ENCODE measurements at places on chromosomes 4 and X. TPM values are rescaled to one million over a fixed set of nuclear protein-coding genes. Genes with fewer than 3 reads are reported as not detected.
A peak's percentile ranks its signal among the peaks of the same experiment; 100 is the strongest.

GRCh38 chr4:168540086-168540485, 43.2 kb downstream of the PALLD start:
- H3K36me3 ChIP-seq: no peaks in the 10 kb centered on the region
- H3K4me1 ChIP-seq: peaks cover 52% of the 10 kb centered on the region
- H3K4me3 ChIP-seq: no peak overlapping the region
- peak overlapping the region; percentile 84 for H3K27ac ChIP-seq
- no peaks in the 10 kb centered on the region for H3K27me3 ChIP-seq

DNA sequence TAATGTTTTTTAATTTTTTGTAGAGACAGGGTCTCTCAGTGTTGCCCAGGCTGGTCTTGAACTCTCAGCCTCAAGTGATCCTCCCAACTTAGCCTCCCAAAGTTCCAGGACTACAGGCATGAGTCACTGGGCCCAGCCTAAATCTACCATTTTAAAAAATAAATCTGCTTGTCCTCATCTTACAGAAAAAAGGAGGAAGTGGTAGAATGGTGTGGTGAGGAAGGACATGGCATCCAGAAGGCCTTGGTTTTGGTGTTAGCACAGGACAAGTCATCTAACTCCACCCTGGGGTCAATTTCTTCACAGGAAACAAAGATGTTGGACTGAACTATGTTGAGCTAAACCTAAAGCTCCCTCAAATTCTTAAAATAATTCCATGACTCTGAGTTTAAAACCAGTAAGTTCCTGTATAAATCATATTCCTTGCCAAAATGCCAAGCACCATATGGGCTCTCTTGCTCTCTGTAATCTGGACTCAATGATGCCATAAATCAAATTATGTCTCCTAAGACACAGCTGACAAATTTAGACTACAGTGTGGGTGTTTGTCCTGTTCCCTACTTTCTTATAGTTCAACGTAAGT, 253.9 kb upstream of the NOCT start:
- DNase-seq: no peak
- no peak overlapping the region for H3K4me3 ChIP-seq
- H3K27ac ChIP-seq: no peak overlapping the region
- no peaks in the 10 kb centered on the region for H3K27me3 ChIP-seq
- H3K36me3 ChIP-seq: no peaks in the 10 kb centered on the region

DNA sequence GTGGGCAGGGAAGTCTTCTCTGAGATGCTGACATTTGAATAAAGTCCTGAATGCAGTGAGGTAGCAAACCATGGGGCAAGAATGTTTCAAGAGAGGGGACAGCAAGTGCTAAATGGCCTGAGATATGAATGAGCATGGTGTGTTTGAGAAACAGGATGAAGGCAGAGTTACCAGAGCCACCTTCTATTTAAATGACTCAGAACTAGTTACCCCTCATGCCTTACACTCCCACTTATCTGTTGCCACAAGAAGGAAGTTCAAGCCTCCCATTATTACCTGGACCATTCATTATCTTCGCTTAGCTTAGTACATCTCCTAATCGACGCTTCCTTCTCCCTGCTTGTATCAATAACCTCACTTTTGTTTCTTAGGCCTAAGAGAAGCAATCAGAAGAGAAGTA, 67.7 kb upstream of the STARD8 start:
- no peaks in the 10 kb centered on the region for H3K4me1 ChIP-seq
- H3K36me3 ChIP-seq: no peaks in the 10 kb centered on the region
- no peak for DNase-seq
- H3K27ac ChIP-seq: no peak overlapping the region
- H3K4me3 ChIP-seq: no peak overlapping the region
- no peaks in the 10 kb centered on the region for H3K27me3 ChIP-seq

GRCh38 chrX:24676403-24677024, 17.2 kb upstream of the POLA1 start:
- H3K27me3 ChIP-seq: peaks cover 13% of the 10 kb centered on the region
- H3K27ac ChIP-seq: no peak overlapping the region
- H3K4me1 ChIP-seq: no peaks in the 10 kb centered on the region
- peak; percentile 30 for DNase-seq
- no peak overlapping the region for H3K4me3 ChIP-seq

DNA sequence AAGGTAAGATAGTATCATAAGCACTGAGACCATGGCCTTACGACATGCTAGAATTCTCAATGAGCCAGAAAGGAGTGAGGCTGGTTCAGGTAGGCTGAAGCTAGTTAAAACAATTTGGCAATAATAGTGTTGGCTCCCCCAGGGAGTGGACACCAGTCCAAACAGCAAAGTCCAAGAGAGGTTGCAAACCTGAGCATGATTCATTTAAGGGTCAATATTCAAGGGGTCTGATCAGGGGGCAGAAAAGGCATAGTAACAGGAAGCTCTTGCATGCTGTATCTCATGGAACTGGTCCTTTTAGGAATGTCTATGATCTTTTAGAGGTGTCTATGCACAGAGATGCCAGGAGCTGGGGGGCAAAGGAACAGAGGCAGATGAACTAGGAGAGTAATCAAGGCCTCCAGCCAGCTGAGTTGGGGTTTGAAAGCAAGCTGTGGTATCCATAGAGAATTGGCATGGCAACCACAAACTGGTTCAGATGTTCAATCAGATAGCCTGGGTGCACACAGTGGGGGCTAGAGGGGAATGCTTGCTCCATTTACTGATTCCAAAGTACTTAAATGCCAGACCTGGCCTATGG, 5.1 kb downstream of the GJB1 start:
- no peaks in the 10 kb centered on the region for H3K27me3 ChIP-seq
- no peak for DNase-seq

GRCh38 chr4:78166622-78167021, 109.5 kb downstream of the FRAS1 start:
- no peak overlapping the region for H3K27ac ChIP-seq
- no peak overlapping the region for H3K4me3 ChIP-seq
- no peaks in the 10 kb centered on the region for H3K27me3 ChIP-seq

DNA sequence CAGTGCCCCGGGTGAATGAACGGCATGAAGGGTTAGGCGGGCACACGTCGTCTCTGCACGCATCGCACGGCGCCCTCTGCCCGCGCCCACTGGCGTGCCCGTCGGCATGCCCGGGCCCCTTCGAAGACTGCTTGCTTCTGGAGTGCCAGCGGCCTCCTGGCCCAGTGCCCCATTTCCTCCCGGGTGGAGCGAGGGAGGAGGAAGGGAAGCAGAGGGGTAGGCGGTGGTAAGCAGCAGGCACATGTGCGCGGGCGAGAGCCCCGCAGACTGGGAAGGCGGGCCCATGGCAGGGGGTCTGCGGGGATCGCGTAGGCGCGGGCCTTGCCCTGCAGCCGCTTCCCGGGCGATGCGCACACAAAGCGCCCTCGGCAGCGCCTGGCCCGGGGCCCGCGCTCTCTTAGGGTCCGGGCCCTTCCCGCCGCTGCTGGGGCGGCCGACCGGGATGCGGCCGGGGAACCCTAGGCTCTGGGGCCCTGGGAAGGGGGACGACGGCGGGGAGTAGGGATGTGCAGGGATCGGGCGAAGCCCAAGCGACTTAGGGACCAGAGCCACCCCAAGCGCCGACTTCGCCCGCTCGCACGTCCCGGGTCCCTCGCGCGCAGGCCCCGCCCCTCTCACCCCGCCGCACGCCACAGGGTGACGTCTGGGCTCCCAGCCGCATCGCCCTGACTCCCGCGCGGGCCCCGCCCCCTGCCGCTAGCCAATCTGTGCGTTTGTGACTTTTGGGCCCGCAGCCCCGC, 866 bp upstream of the EMD start:
- H3K4me1 ChIP-seq: peaks cover 24% of the 10 kb centered on the region
- peak overlapping the region; percentile 82 for H3K27ac ChIP-seq
- H3K4me3 ChIP-seq: peak overlapping the region; percentile 65
- H3K36me3 ChIP-seq: no peaks in the 10 kb centered on the region
- peak; percentile 45 for DNase-seq
- H3K27me3 ChIP-seq: no peaks in the 10 kb centered on the region

DNA sequence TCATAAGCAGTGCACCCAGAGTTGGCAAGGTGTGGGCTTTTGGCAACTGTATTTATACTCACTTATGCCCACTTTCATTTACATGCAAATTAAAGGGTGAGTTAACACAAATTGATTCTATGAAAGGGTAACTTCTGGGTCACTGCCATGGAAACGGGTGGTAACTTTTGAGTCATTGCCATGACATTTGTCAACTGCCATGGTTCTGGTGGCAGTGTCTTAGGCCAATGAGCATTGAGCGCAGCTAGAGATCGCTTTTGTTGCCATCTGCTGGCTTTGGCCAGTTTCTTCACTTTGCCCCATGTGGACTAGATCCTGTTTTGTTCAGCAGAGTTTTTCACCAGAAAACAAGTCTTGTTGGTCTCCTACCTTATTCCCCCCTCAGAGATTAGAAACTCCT, 170.8 kb upstream of the NUDT6 start:
- no peaks in the 10 kb centered on the region for H3K27me3 ChIP-seq
- H3K36me3 ChIP-seq: peaks cover 7% of the 10 kb centered on the region
- H3K4me3 ChIP-seq: no peak overlapping the region

GRCh38 chr4:99334880-99335279, 13.7 kb upstream of the ADH1B start:
- peaks cover 18% of the 10 kb centered on the region for H3K27me3 ChIP-seq
- no peaks in the 10 kb centered on the region for H3K4me1 ChIP-seq
- no peak overlapping the region for H3K27ac ChIP-seq
- H3K4me3 ChIP-seq: no peak overlapping the region
- no peak for DNase-seq
- no peaks in the 10 kb centered on the region for H3K36me3 ChIP-seq

- H3K36me3 ChIP-seq: peaks cover 58% of the 10 kb centered on the region
- H3K27me3 ChIP-seq: no peaks in the 10 kb centered on the region
- no peak for DNase-seq
- no peak overlapping the region for H3K27ac ChIP-seq
Measured at GRCh38 chr4:158714937-158715336, 8.3 kb downstream of the PPID start.

DNA sequence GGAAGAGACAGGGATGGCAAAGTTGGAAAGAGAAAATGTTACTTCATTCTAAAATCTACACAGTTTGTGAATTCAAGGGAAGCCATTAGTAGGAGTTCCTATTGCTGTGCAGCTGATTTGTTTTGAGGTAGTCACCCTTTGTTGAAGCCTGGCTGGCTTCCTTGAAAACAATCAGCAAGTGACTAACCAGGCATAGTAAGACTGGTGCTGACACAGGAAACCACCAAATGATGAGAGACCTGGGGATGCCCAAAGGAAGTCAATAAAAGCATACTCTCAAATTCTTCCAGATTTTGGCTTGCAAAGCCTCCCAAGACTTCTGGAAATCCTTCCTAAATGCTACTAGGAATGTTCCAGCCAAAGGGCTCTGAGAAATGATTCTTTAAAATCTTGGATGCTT, 23.9 kb upstream of the PRDM8 start:
- peaks cover 18% of the 10 kb centered on the region for H3K4me1 ChIP-seq
- H3K4me3 ChIP-seq: no peak overlapping the region
- H3K27me3 ChIP-seq: no peaks in the 10 kb centered on the region
- H3K27ac ChIP-seq: peak overlapping the region; percentile 64
- peak; percentile 74 for DNase-seq
- no peaks in the 10 kb centered on the region for H3K36me3 ChIP-seq

- no peaks in the 10 kb centered on the region for H3K36me3 ChIP-seq
- H3K27ac ChIP-seq: no peak overlapping the region
- DNase-seq: no peak
- peak overlapping the region; percentile 71 for H3K4me3 ChIP-seq
Measured at GRCh38 chr4:54101190-54102041, 1.5 kb downstream of the GSX2 start.

GRCh38 chrX:23334521-23334847, 165 bp upstream of the PTCHD1 start:
- H3K27me3 ChIP-seq: peaks cover 84% of the 10 kb centered on the region
- H3K36me3 ChIP-seq: no peaks in the 10 kb centered on the region
- H3K27ac ChIP-seq: no peak overlapping the region

DNA sequence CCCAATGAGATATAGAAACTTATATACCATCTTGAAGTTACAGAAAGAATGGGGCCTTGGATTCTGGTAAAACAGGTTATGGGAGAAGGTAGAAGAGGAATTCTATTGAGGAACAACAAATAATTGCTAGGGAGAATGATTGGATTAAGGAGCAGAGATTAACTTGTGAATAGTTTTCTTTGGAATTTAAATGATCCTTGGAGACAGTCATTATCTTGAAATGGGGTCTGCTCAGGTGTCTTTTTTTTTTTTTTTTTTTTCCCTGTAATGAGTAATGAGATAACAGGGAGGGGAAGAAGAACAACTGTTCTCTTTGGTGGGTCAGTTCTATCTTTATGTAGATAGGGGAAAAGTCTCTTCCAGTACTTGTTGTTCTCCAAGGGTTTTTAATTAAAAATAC, 1406.0 kb downstream of the RPA4 start:
- H3K27ac ChIP-seq: no peak overlapping the region
- no peaks in the 10 kb centered on the region for H3K4me1 ChIP-seq
- H3K27me3 ChIP-seq: no peaks in the 10 kb centered on the region
- H3K4me3 ChIP-seq: no peak overlapping the region
- H3K36me3 ChIP-seq: no peaks in the 10 kb centered on the region

GRCh38 chr4:154292589-154292988, 199.0 kb downstream of the DCHS2 start:
- H3K4me3 ChIP-seq: no peak overlapping the region
- no peaks in the 10 kb centered on the region for H3K36me3 ChIP-seq
- no peaks in the 10 kb centered on the region for H3K4me1 ChIP-seq

GRCh38 chr4:174856926-174857800, 28.1 kb upstream of the GLRA3 start:
- no peak for DNase-seq
- no peak overlapping the region for H3K27ac ChIP-seq
- no peaks in the 10 kb centered on the region for H3K27me3 ChIP-seq

- no peaks in the 10 kb centered on the region for H3K36me3 ChIP-seq
- H3K27me3 ChIP-seq: no peaks in the 10 kb centered on the region
- DNase-seq: peak; percentile 90
Measured at GRCh38 chrX:17547658-17548057, 172.7 kb downstream of the NHS start.

DNA sequence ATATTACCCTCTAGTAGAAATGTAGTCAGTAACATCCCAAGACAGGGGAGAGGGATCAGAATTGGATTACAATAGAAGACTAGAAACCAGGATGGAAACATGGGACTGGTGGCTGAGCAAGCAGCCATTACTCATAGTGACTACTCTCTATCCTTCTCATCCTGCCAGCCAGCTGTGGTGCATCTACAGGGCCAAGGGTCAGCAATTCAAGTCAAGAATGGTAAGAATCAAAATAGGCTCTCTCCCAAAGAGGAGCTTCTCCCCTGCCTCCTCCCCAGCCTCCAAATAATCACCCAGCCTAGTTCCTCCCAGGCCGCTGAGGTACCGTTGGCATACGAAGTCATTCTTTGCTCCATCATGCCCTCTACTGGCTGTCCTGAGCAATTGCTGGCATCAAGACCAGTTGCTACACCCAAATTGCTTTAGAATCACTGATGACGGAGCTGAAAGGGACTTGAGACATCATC, 19.4 kb downstream of the AWAT2 start:
- no peak overlapping the region for H3K27ac ChIP-seq
- no peak overlapping the region for H3K4me3 ChIP-seq
- peak; percentile 69 for DNase-seq
- no peaks in the 10 kb centered on the region for H3K36me3 ChIP-seq

- no peak overlapping the region for H3K4me3 ChIP-seq
- H3K36me3 ChIP-seq: no peaks in the 10 kb centered on the region
- no peaks in the 10 kb centered on the region for H3K4me1 ChIP-seq
- H3K27ac ChIP-seq: no peak overlapping the region
Measured at GRCh38 chr4:154683956-154684681, 59.7 kb upstream of the LRAT start.

The ANKRD37 gene
- total RNA-seq: 18.7 TPM

The UGT2A1 gene
- not detected for total RNA-seq

The ODAPH gene
- not detected for total RNA-seq

The DKK2 gene
- total RNA-seq: not detected

The PHEX gene
- total RNA-seq: 1.0 TPM

The DDIT4L gene
- total RNA-seq: not detected

The GUCY1B1 gene
- 3.1 TPM for total RNA-seq

The VMA21 gene
- 51.4 TPM for total RNA-seq

The PABPC1L2B gene
- not detected for total RNA-seq

The SPACA5 gene
- not detected for total RNA-seq

The RBM47 gene
- 47.6 TPM for total RNA-seq

Measured in PC-3 (cell line).